ENCODE measurements at places on chromosomes 5 and 9.

DNA sequence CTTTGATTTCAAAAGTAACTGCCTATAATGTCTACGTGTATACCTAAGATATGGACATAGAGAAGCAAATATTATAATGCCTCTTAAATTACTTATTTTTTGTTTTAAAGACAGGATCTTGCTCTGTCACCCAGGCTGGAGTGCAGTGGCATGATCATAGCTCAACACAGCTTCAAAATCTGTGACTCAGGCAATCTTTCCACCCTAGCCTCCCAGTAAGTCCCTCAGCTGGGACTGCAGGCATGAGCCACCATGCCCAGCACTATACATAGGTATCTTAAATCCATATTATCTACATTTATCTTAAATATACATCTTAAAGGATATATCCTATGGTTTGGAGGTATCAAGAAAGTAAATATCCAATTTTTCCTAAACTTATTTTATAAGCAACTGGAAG, 261.2 kb downstream of the ARL15 start:
- no peak for DNase-seq

DNA sequence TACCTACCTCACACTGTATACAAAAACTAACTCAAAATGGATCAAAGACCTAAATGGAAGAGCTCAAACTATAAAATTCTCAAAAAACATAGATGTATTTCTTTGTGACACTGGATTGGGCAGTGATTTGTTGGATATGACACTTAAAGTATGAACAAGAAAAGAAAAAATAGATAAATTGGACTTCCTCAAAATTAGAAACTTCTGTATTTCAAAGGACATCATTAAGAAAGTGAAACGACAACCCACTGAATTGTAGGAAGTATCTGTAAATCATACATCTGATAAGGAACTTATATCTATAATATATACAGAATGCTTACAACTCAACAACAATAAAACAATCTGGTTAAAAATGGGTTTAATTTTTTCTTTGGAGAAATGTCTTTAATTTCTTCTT, 96.7 kb downstream of the NRG2 start:
- no peak for DNase-seq

DNA sequence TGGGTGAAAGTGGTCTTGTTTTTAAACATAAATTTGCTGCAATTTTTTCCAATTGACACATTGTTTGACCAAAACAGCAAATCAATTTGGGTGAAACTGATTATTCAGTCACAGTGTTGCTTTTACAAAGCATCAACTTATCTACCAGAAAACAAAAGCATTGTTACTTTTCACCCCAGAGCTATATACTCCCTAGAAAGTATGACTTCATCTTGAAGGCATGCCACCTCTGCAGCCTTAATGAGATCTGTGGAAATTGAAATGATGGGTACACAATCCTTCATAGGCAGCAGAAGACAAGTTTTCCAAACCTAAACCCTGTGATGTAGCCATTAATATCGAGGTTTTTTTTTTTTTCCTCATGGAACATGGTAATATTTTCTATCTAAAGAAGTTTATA, 615.9 kb downstream of the CHSY3 start:
- DNase-seq = peak; percentile 88

DNA sequence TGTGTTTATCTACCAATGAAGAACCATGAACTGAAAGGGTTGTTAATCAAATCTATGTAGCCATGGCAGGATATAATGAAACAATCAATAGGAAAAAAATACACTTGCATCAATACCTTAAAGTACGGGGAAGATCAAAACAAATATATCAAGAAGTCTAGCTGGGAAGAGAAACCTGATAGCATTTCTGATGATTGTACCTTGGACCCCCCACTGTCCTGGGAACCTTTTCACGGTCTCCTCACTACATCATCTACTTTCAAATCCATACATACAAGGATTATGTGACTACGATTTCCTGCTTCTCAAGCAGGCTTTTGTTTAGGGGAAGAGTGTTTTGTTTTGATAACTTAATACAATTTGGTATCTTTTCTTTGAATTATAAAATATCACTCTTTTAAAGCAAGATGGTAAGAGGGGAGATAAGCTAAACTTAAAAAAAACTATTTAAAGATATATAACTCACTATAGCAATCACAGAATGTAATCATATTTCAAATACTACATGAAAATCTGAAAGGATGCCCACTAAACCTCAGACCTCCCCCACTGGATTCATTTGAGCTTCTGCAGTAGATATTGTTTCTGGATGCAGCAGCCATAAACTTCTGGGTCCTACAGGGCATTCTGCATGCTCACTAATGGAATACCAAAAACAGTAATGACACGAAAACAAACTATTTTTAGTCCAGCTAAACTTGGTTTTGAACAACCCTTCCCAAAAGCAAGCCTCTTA, 8.0 kb downstream of the EBF1 start:
- DNase-seq = no peak

GRCh38 chr9:126693428-126693944, 79.8 kb downstream of the LMX1B start:
- no peak for DNase-seq

GRCh38 chr5:38724301-38725030, 121.3 kb upstream of the OSMR start:
- no peak for DNase-seq

DNA sequence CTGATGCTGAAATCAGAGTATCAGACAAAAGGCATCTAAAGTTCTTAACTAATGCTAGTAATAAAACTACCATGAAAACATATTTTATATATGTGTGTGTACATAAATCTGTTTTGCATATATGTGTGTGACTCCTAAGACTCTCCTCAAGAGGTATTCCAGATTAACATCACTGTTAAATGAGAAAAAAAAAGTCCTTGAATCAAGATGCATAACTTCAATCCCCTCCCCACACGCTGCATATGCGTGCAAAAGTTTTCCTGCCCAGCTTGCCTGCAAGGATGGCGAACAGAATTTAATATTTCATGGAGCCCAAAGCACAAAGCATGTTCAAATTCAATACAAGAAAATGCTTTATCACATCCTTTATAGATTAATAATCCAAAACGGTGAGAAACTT, 34.7 kb downstream of the EFNA5 start:
- no peak for DNase-seq

DNA sequence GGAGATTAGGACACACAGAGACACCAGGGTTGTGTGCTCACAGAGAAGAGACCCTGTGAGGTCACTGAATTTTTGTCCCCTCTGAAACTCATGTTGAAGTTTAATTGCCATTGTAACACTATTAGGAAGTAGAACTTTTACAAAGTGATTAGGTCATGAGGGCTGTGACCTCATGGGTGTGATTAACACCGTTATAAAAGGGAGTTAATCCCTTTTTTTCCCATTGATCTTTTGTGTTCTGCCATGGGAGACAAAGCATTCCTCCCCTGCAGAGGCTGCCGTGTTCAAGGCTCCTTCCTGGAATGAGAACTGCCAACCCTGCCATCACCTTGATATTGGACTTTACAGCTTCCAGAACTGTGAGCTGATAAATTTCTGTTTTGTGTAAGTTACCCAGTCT, 221.0 kb downstream of the ADCY2 start:
- DNase-seq = no peak

- no peak for DNase-seq
Measured at GRCh38 chr9:98380065-98380681, 124.7 kb upstream of the TBC1D2 start.

- no peak for DNase-seq
Measured at GRCh38 chr9:133706307-133707050, 31.7 kb downstream of the SARDH start.

DNA sequence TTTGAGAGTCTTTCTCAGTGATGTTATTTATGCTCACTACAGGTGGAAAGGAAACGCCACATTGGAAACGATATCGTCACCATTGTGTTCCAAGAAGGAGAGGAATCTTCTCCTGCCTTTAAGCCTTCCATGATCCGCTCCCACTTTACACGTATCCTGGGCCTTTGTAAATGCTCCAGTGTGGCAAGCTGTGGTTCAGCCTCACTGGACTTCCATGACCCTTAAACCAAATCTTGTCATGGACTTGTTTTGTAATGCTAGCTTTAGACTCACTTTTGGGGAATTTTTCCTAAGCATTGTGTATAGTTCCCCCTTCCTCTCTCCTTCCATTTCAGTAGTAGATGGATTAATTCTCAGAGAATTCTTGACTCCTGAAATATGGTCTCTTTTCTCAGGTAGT, 60.9 kb upstream of the SLC2A8 start:
- DNase-seq = no peak

- no peak for DNase-seq
Measured at GRCh38 chr9:92764381-92764987, at the start of gene BICD2. Gene BICD2 (minus strand): TSS chr9:92764833. CDS start chr9:92764744, 89 bp downstream.

GRCh38 chr9:126937444-126937843, 22.9 kb downstream of the RALGPS1 start:
- DNase-seq = no peak

GRCh38 chr5:147860641-147861025, 17.9 kb upstream of the SCGB3A2 start:
- no peak for DNase-seq

GRCh38 chr9:134880484-134881312, at the start of gene FCN2:
Gene FCN2 (plus strand): TSS chr9:134880810. CDS start chr9:134880822, 12 bp downstream.
- no peak for DNase-seq

All from mammary epithelial cell (primary cell).